ENCODE measurements at places on chromosomes 16 and 17.

- DNase-seq, result no peak
These were observed 14.9 kb downstream of the CENPV start for GRCh38 chr17:16338391-16338790.

- DNase-seq, result no peak
These were observed 22.2 kb downstream of the CARD14 start for GRCh38 chr17:80191865-80192661.

- no peak for DNase-seq
These were observed 43.7 kb downstream of the COTL1 start for GRCh38 chr16:84574191-84574590.

GRCh38 chr17:57665128-57665527 is 80.0 kb downstream of the CCDC182 start:
- no peak for DNase-seq

DNA sequence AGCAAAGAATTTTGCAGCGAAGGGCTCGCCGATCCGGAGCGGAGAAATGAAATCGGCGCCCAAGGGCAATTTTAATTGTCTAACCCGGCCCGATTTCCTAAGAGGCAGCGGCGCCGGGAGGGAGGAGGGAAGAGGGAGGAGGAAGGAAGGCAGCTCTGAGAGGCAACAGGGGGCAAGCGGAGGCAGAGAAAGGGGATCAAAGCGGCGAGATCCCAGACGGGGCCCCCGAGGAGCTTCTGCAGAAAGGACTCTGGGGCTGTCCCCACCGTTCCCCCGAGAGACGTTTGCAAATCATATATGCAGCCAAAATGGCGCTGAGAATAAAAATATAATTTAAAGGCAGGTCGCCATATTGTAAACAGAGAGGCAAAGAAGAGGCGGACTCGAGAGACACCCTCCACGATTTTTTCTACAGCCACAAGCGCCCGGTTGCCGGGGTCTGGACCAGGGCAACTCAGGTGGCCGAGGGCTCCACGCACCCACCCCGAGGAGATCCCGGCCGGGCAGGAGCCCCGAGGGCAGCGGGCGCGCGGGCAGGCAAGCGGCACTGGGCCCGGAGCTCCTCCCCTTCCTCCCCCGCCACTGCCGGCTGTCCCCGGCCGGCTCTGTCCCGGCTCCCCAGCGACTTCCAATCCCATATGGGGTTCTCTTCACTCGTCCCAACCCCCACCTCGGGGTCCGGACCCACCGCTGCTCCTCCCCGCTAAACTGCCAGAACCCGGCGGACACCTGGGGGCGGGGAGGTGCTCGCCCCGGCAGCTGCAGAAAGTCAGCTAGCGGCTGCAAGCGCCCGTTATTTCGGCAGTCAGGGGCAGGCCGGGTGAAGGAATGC is 1.9 kb downstream of the PHF12 start:
- DNase-seq, result no peak

DNA sequence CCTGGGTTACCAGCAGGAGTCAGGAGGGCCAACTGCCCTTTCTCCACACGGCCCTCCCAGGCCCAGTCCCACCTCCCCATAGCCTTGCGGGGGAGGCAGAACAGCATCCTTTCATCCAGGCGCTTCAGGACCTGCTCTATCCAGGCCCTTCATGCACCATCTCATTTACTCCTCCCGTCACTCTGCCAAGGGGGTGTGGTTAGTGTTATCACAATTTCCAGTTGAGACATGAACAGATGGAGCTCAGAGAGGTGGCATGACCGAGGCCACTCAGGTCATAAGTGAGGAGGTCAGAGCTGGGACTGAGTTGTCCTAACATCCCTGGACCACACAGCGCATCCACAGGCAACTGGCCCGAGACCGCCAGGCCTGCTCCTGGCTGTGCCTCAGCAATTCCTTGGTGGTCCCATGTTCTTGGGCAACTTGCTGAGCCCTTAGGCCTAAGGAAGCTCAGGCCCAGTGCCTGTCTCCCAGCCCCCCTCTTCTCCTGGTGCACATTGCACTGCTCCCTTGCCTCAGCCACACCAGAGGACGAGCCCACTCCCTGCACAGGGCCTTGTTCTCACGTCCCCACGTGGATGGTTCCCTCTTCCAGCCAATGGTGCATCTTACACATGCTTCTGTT is 23.8 kb downstream of the C17orf100 start:
- DNase-seq, result no peak

GRCh38 chr17:11980813-11981212 is 16.5 kb downstream of the ZNF18 start:
- no peak for DNase-seq

DNA sequence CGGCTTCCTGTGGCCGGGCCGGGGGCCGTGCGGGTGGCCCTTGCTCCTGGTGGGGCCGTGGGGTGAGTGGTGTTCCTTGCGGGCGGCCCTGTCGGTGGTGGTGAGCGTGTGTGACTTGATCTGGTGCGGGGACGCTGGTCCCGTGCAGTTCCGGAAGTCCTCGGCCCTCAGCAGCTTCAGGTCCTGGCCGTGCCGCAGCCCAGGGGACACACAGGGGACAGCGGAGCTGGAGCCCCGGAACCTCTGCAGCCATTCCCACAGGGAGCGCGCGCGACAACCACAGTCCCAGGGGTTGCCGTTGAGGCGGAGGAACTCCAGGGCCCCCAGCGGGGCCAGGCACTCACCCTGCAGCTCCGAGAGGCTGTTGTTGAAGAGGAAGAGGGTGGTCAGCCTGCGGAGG is 88.4 kb downstream of the RTN4RL1 start:
- DNase-seq, result no peak

DNA sequence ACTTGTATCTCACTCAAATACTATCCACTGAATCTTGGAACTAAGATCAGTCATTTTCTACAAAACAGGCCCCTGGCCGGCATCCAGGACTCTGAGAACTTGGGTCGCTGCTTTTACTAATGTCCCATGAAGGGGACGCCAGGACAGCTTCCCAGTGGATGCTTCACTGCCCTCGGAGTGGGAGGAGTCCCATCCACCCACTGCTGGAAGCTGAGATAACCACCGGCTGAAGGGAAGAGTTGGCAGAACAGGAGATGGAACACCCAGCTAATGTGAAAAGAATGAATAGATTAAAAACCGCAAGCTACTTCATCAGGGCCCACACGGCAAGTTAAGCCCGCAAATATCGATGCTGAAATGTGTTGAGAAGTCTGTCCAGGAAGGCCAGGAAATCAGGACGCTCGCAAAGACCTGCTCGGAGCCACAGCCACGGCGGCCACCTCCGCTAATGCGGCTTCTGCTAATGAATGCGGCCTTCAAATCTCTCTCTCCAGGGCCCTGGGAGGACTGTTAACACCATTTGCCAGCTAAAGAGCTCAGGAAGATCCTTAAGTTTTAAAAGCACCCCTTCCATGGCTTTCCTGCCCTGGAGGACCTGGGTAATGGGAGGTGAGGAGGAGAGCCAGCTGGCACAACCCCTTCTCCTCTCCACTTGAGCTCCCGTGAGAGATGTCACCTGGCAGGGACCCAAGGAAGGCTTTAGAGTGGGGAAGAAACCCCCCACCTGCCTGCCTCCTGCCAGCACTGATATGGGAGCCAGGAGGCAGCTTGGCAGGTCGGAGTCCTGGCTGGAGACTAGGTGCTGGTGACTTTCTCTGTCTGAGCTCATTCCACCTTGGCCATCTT is 226.6 kb upstream of the RPL38 start:
- no peak for DNase-seq

All from keratinocyte (primary cell).